ENCODE measurements at places on chromosomes 2 and 18.

- DNase-seq, result peak; percentile 66
These were observed 24.5 kb upstream of the LPIN2 start for GRCh38 chr18:3037423-3037915.

- peak; percentile 72 for DNase-seq
These were observed 363.5 kb upstream of the TNP1 start for GRCh38 chr2:217223222-217223930.

DNA sequence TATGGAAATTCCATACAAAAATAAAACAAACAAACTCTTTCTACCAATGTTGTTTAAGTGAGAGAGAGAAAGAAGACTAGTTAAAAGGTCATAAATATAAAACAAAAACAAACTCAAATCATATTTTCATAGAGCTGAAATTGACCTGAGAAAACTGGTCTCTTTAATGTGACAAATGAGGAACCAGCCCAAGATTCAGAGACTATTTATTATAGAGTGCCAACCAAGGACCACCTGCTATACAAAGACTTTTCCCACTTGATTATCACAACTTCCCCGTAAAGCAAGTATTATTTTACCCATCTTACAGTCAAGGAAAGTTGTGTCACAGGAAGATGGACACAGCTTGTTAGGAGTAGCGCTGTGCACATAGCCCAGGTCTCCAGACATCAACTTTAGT, 13.3 kb downstream of the ANKRD44 start:
- DNase-seq, result no peak

GRCh38 chr2:230326453-230327417, at the start of gene SP140L:
Gene SP140L (plus strand): TSS chr2:230327193. CDS start chr2:230327270, 77 bp downstream.
- peak; percentile 76 for DNase-seq

DNA sequence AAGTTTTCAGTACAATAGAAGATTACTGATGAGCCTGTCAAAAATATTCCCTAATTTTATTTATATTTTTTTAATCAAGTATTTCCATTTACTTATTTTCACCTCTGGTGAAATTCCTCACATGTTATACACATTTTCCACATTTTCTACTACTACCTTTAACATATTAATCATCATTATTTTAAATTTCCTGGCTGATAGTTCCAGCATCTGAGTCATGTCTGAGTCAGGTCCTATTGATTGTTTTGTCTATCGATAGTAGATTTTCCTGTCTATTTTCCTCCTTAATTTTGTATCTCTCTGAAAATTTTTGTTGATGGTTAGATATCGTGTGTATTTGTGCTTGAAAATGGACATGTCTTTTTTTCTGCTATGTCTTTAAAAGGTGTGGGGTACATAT, 211.8 kb upstream of the DSEL start:
- no peak for DNase-seq

All from fibroblast of gingiva (primary cell).